ENCODE measurements at places on chromosomes 5 and 9.

DNA sequence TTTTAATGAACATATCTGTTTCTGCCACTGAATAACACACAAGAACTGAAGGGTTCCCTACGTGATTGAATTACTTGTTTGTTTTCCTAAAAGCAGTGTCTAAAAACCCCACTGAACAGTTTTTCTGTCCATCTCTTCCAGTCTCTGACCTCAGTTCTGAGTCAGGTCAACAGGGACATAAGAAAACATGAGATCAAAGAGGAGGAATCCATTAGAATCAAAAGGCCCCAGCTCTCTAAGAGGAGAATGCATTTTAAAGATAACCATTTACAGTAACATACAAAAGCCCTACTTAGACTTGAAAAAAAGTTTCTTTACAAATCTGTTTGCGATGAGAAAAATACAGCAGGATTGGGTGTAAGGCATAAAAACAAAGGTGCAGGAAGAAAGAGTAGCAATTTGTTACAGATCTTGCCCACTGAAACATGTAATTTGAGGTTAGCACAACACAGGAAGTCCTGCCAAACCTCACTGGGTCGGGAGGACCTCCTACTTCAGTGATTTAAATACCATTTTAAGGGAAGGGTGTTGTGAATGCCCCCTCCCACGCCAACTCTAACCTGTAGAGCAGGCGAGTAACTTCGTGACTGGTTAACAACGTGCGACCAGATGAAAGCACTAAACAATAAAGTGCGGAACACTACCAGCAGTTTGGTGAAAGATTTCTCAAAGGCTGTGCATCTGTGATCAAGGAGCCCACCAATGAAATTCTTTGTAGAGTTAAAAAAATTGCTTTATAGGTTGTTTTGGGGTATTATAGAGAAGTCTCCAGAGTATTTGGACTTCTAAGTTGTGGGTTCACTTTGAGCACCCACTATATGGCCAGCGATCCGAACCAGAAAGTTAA is 1.3 kb downstream of the QSOX2 start:
- DNase-seq, result no peak
- peaks cover 63% of the 10 kb centered on the region for H3K4me1 ChIP-seq
- peak overlapping the region; percentile 92 for H3K27ac ChIP-seq
- peak overlapping the region; percentile 95 for H3K4me3 ChIP-seq
- no peaks in the 10 kb centered on the region for H3K27me3 ChIP-seq

- H3K4me1 ChIP-seq, result no peaks in the 10 kb centered on the region
- no peak overlapping the region for H3K27ac ChIP-seq
- peaks cover 10% of the 10 kb centered on the region for H3K27me3 ChIP-seq
- peaks cover 2% of the 10 kb centered on the region for H3K36me3 ChIP-seq
Measured at GRCh38 chr5:142342128-142342981, 17.5 kb upstream of the SPRY4 start.

DNA sequence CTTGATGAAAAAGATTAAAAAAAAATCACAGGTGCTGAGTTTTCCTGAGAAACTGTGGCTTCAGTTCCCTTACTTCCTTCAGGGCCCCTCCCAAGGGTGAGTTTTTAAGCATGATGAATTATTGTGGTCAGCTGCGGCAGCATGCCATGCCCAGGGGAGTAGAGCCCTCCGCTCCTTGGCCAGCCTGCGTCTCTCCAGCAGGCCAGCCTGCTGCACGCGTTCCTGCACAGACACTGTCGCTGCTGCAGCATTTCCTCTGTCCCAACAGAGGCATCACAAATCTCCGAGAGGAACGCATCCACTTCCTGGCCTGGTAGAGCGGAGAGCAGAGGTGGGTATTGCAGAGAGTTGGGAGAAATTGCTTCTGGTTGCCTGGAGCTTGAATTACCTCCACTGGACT is 26.1 kb upstream of the GLRA1 start:
- no peaks in the 10 kb centered on the region for H3K36me3 ChIP-seq
- H3K4me3 ChIP-seq, result no peak overlapping the region
- no peak for DNase-seq
- no peaks in the 10 kb centered on the region for H3K4me1 ChIP-seq
- H3K27me3 ChIP-seq, result peaks cover 25% of the 10 kb centered on the region

- peaks cover 17% of the 10 kb centered on the region for H3K4me1 ChIP-seq
- H3K27ac ChIP-seq, result no peak overlapping the region
- H3K27me3 ChIP-seq, result peaks cover 3% of the 10 kb centered on the region
- DNase-seq, result no peak
- H3K36me3 ChIP-seq, result no peaks in the 10 kb centered on the region
Measured at GRCh38 chr9:133998915-133999595, 6.9 kb upstream of the VAV2 start.

DNA sequence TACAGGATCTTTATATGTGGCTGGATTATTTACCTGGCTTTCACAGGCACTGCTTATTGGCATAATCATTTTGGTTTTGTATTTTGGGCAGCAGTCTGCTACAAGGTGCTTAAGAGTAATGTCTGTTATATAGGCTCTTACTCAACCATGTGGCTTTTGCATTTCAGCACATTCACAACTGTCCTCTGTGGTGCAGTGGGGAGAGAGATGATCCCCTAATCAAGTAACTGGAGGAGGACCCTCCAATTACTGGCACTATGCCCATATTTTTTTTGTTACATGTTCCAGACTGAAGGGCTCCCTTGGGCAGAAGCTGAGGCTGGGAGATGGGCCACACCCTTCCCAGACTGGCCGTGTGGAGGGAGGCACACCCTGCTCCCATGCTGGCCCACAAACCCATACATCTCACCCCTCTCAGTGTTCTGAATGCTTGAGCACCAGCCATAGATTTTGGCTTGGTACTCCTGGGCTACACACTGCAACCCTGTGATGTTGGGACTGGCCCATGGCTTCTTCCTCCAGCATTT is 173.5 kb downstream of the FAM174A start:
- no peaks in the 10 kb centered on the region for H3K27me3 ChIP-seq
- H3K27ac ChIP-seq, result no peak overlapping the region
- no peak overlapping the region for H3K4me3 ChIP-seq
- no peak for DNase-seq
- H3K4me1 ChIP-seq, result no peaks in the 10 kb centered on the region

GRCh38 chr5:18314192-18314778 is 680.0 kb downstream of the TAF11L14 start:
- H3K36me3 ChIP-seq, result no peaks in the 10 kb centered on the region
- DNase-seq, result no peak
- H3K27me3 ChIP-seq, result no peaks in the 10 kb centered on the region
- no peak overlapping the region for H3K27ac ChIP-seq
- H3K4me3 ChIP-seq, result no peak overlapping the region
- H3K4me1 ChIP-seq, result no peaks in the 10 kb centered on the region

DNA sequence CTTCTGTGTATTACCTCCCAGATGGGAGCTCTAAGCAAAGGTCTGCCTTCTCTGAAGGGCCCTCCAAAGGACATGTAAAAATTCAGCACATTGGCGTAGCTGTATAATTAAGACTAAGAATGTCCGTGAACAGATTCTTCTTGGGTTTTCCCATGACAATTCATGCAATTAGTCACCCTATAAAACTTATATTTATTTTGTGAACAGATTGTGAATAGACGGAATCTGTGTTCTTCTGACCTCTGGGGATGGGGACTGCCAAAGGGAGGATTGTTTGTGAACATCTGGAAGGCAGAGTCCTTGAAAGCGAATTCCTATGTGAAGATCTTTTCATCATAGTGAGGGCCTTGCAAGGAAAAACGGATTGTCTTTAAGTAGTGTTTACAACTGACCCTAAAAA is 111.3 kb downstream of the EGFLAM start:
- no peaks in the 10 kb centered on the region for H3K36me3 ChIP-seq
- no peak overlapping the region for H3K27ac ChIP-seq
- no peak overlapping the region for H3K4me3 ChIP-seq

DNA sequence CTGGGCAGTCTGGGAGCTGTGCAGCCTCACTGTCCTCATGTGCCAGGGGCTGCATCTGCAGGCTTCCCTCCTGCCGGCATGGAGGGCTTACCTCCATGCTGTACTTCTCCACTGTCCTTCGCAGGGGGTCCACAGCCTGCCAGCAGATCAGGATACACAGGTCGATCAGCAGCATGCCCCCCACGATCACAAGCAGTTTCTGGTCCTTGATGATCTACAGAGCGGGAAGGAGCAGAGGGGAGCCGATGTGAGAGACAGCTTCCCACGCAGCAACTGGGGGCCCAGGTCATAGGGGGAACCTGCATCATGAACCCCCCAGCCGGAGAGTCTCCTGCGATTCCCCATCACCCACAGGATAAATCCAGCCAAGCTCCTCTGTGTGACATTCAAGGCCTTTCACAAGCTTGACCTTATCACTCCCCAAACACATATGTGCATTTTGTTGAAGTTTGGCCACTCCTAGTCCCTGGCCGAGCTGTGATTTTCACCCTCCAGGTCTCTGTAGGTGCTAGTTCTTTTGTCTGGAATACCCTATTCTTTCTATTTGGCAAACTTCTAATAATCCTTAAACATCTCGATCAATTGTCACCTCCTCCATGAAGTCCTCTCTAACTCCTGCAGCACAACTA is 107.3 kb upstream of the TBC1D2 start:
- no peaks in the 10 kb centered on the region for H3K4me1 ChIP-seq
- DNase-seq, result no peak
- peaks cover 5% of the 10 kb centered on the region for H3K27me3 ChIP-seq
- no peak overlapping the region for H3K27ac ChIP-seq
- H3K36me3 ChIP-seq, result peaks cover 2% of the 10 kb centered on the region

- DNase-seq, result no peak
- no peak overlapping the region for H3K27ac ChIP-seq
- no peak overlapping the region for H3K4me3 ChIP-seq
- H3K4me1 ChIP-seq, result peaks cover 21% of the 10 kb centered on the region
- H3K36me3 ChIP-seq, result no peaks in the 10 kb centered on the region
Measured at GRCh38 chr9:2229109-2229721, 214.1 kb downstream of the SMARCA2 start.

GRCh38 chr5:39207345-39208045 is 11.9 kb downstream of the FYB1 start:
- H3K27ac ChIP-seq, result no peak overlapping the region
- no peaks in the 10 kb centered on the region for H3K36me3 ChIP-seq
- peaks cover 9% of the 10 kb centered on the region for H3K27me3 ChIP-seq

- peaks cover 69% of the 10 kb centered on the region for H3K4me1 ChIP-seq
- peak overlapping the region; percentile 79 for H3K27ac ChIP-seq
- H3K4me3 ChIP-seq, result peak overlapping the region; percentile 69
- no peak for DNase-seq
Measured at GRCh38 chr5:172150514-172151425, 37.3 kb downstream of the STK10 start.

GRCh38 chr9:97954550-97954989 is 16.6 kb upstream of the HEMGN start:
- H3K4me1 ChIP-seq, result no peaks in the 10 kb centered on the region
- H3K27ac ChIP-seq, result no peak overlapping the region
- H3K27me3 ChIP-seq, result peaks cover 9% of the 10 kb centered on the region

- H3K27ac ChIP-seq, result no peak overlapping the region
- DNase-seq, result no peak
- peaks cover 41% of the 10 kb centered on the region for H3K27me3 ChIP-seq
Measured at GRCh38 chr5:176612855-176613254, 2.9 kb upstream of the GPRIN1 start.

Data from activated B cell treated with CpG ODN at 0.5 μM for 24 hours (primary cell).